ENCODE measurements at places on chromosomes 6 and 20.
A peak's percentile ranks its signal among the peaks of the same experiment; 100 is the strongest.

GRCh38 chr6:170090561-170090960 lies 200.3 kb downstream of the DLL1 start:
- peak; percentile 3 for DNase-seq

GRCh38 chr6:116405138-116405537 lies 34.4 kb downstream of the DSE start:
- DNase-seq: peak; percentile 17

- no peak for DNase-seq
Measured at GRCh38 chr6:50815436-50816114, 3.1 kb upstream of the TFAP2B start.

DNA sequence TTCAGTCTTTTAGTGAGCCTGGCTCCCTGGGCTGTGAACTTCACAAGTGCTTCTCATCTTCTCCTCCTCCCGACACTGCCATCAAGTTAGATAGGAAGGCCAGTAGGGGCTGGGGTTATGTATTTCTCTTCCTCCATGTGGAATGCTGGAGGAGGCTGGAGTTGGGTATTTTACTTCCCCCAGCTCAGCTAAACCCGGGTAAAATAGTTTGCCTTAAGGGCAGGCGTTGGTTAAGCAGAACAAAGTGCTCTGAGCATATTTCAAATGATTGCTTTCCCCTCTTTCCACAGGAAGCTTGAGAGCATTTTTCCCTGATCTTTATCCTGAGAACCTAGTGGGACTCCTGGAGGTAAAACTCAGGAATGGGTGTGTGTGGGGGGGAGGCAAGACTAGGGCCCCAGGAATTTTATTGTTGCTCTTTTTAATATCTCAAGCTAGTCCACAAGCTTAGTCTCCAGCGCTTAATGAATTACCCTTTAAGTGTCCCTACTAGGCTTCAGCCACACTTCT lies 16.9 kb upstream of the SUPT3H start:
- no peak for DNase-seq

GRCh38 chr20:51404297-51405060 lies 138.0 kb downstream of the NFATC2 start:
- no peak for DNase-seq

DNA sequence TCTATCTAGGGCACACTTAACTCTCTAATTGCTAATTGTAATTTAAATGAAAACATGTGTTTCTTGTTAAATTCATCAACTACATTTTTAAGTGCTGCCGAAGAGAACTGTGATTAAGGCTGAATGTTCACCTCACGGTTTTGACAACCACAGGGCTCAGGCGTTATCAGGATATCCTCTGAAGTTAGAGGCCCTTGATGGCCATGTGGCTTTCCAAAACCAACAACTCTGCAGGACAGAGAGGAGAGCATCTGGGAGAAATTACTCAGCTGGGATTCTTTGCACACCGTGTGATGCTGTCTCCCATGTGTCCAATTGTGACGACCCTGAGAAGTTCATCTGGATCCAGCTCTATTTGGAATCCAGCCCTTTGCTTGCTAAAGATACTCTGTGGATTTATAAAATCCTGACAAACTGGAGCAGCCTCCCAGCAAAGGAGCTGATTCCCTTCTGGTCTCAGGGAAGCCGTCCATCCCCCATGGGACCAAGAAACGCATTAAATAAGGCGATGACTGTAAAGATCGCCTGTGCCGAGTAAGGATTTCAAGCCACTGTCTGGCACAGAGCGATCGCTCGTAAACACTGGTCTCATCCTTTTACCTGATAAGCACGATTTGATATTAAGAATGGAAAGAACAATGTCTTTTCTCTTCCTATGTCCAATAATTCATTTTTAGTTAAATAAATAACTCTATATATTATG lies 401.1 kb downstream of the CD83 start:
- DNase-seq: no peak
